ENCODE measurements at places on chromosomes 1 and 21.

DNA sequence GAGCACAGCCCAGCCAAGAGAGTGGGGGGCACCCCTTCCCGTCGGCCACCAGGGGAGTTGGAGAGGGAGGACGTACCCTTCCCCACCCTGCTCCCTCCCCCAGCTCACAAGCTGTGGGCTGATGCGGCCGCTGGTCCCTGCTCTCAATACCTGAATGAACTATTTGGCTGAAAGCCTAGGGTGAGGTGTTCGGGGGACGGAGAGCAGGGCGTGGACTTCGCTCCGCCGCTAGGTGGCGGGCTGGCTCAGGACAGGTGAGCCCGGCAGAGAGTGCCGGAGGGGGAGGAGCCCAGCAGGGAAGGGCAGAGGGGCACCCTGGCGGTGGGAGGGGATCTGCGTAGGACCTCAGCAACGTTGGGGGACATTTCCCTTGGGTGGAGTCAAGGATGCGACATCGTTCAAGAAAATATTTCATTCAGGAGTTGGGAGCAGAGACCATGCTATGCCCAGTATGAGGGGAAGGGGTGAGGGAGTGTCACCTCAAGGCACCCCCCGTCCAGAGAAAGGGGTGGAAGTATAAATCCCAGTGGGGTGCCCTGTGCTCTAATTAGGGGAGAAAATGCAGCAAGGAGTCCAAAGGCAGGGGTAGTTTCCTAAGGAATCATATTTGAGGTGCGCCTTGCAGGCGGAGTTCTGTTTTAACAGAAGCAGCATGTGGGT, 12.0 kb upstream of the RHBG start:
- peak; percentile 40 for DNase-seq

GRCh38 chr1:162538815-162539431, 22.6 kb upstream of the UAP1 start:
- peak; percentile 83 for DNase-seq

- DNase-seq = no peak
These were observed 82.2 kb upstream of the AK4 start for GRCh38 chr1:65065524-65066418.

DNA sequence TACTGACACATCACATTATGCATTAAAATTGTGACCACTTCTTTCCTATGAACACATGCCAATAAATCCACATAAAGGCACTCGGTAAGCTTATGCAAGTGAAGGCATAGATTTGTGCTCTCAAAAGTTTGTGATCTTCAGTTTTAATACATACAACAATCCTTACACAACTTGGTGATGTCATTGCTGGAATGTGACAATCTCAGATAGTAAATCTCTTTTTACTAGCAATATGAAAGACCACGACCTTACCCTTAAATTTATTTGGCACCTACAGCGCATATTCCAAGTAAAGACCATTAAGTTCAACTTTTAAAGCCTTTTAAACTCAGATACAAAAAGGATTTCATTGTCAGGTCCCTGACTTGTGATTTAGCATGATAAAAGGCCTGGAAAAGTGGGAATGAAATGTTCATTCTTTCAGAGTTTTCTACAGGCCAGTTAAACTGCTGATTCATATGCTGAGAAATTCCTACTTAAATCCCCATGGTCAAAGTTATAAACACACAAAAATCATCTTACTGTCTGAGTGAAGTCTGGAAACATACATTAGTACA, 157.4 kb downstream of the SIPA1L2 start:
- DNase-seq = peak; percentile 75

DNA sequence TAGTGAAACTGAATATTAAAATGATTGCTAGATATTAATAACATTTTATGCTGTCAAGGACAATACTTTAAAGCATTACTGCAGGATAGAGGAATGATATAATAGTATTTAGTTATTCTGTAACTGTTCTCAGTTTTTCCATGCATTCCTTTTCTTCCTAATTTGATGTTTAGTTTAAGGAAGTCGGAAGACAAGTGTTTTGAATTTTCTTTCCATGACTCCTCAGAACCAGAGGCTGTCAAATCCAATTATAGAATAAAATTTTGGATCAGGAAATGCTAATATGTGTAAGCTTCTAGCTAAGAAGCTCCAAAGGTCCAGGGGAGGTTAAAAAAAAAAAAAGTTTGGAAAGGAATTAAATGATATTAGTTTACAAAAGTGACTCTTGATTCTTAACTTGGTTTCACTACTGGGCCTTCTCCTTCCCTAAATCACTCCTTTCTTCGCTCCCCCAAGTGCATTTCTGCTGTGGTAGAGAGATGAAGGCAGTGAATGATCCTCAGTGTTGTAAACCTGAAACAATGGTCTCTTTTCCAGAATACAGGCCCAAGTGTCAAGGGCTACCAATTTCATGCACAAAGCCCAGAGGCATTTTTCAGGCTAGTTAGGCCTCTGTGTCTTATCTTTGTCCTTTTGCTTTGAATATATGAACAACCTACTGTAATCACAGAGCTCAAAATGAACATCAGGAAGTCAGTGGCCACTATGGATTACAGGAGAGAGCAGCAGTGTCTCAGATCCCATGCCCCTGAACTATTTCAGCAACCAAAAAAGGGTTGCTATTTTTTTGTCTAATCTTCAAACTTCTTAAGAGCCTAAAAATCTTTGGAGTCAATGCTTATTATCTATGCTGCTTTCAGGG, 6.2 kb downstream of the ADSS2 start:
- DNase-seq = peak; percentile 27

- peak; percentile 97 for DNase-seq
These were observed 93.5 kb downstream of the SIK1 start for GRCh38 chr21:43333298-43334062.

DNA sequence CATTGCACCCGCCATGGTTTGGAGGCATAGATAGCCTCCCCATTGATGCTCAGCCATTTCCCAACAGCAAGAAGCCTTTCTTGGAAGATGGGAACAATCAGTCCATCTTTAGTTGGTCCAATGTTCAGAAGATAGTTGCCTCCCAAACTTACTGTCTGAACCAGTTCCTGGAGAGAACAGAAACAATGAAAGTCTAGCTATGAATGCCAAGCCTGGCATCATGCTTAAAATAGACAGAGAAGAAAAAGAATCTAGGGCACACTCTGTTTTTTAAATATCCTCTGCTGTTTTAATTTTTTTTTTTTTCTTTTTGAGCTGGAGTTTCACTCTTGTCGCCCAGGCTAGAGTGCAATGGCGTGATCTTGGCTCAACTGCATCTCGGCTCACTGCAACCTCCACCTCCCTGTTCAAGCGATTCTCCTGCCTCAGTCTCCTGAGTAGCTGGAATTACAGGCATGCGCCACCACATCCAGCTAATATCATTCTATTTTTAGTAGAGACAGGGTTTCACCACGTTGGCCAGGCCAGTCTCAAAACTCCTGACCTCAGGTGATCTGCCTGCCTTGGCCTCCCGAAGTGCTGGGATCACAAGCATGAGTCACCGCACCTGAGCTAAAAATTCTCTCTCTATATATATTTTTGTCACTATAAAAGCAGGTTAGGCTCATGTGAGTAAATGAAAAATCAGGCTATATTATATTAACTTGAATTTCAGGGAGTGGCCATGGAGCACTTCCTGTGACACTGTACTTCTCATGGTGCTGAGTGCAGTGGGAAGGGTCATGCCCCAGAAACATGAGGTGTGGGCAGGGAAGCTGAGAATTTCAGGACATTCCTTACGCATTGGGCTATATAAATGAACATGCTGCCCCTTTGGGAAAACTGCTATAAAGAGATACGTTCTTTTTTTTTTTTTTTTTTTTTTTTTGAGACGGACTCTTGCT, 19.1 kb downstream of the FUCA1 start:
- no peak for DNase-seq

- peak; percentile 32 for DNase-seq
These were observed 29.0 kb downstream of the GREM2 start for GRCh38 chr1:240582953-240583352.

GRCh38 chr1:4724695-4725250, 70.4 kb downstream of the AJAP1 start:
- no peak for DNase-seq
